ENCODE measurements at places on chromosomes 6 and 20. TPM values are rescaled to one million over a fixed set of nuclear protein-coding genes. Genes with fewer than 3 reads are reported as not detected.

- DNase-seq, result no peak
These were observed 93.3 kb downstream of the CDH22 start for GRCh38 chr20:46214824-46215488.

DNA sequence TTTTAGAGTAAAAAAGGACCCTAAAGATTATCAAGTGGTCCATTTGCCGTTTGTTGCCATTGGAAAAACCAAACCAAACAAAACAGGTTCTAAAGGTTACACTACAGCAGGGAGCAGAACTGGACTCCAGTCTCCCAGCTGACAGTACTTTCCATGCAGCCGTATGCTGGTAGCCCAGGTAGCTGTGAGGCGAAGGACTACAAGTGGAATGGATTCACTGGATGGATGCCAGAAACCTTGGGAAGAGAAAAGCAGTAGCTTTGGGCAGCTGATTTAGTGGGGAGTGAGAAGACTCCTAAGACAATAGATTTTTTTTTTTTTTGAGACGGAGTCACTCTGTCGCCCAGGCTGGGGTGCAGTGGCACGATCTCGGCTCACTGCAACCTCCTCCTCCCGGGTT, 88.3 kb downstream of the SASH1 start:
- DNase-seq, result no peak

- no peak for DNase-seq
These were observed 50.8 kb upstream of the TGM3 start for GRCh38 chr20:2244993-2245392.

- DNase-seq, result no peak
These were observed 52.9 kb upstream of the SIRPA start for GRCh38 chr20:1842281-1842680.

GRCh38 chr20:37270576-37271420, 9.2 kb upstream of the GHRH start:
- no peak for DNase-seq

- DNase-seq, result no peak
These were observed 33.1 kb upstream of the RNF8 start for GRCh38 chr6:37320646-37321045.

Gene THEMIS
- total RNA-seq, result 44.2 TPM

Data from natural killer cell treated with Interleukin-12 subunit alpha and Interleukin-12 subunit beta and Interleukin-15 and Interleukin-18, amount 100 ng/mL, for 72 hours (primary cell).